Muscle of leg (tissue), 16 donors: ENCODE measurements at places on chromosomes 4 and X. TPM values are rescaled to one million over a fixed set of nuclear protein-coding genes. Genes with fewer than 3 reads are reported as not detected.

DNA sequence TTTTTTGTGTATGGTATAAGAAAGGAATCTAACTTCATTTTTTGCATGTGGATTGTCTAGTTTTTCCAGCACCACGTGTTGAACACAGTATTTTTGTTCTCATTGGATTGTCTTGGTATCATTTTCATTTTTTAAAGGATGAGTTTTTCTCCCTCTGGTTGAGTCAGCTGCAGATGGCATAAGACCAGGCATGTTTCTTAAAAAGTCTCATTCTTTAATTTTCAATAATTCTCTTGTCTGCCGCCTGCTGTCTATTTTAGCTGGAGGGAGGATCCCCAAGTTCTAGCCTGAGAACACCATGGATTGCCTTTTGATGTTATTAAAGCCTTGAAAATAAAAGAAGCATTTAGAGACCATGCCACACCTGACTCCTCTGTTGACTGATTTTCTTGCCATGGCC lies 263.8 kb downstream of the ARHGAP24 start:
- H3K36me3 ChIP-seq, result no peaks in the 10 kb centered on the region
- no peak overlapping the region for H3K27ac ChIP-seq
- DNase-seq, result no peak
- no peaks in the 10 kb centered on the region for H3K27me3 ChIP-seq
- H3K4me1 ChIP-seq, result peaks cover 2% of the 10 kb centered on the region
- no peak overlapping the region for H3K4me3 ChIP-seq

DNA sequence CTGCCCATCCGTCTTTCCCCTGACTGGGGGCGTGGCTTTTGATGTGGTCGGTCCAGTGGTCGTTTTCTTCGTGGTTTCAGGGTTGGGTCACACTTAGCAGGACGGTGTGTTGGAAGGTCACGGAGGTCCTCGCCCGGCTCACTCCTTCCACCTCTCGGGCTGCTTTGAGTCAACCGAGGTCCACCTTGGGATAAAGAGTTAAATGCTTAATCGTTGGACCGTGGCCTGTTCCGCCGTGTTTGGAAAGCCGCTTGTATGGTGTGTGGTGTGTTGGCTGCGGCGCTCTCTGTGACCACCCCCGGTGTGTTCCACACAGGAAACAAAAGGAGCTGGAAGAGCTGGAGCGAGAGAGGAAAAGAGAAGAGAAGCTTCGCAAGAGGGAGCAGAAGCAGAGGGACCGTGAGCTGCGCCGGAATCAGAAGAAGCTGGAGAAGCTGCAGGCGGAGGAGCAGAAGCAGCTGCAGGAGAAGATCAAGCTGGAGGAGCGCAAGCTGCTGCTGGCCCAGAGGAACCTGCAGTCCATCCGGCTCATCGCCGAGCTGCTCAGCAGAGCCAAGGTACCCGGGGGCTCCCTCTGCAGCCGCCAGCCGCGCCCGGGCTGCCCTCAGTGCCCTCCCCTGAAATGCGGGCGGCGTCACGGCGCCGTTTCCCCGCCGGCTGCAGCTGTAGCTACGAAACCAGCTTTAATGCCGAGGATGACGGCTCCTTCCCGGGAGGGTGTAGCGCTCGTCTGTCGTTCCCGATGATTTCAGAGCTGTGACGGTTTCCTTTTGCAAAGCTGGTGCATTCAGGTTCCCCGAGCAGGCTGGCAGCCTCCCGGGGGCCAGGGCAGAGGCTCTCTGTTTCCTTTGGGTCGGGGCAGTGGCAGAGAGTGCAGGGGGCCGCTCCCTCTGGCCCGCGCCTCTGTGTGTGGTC lies 7.7 kb downstream of the AKAP17A start:
- no peak for DNase-seq
- H3K27me3 ChIP-seq, result no peaks in the 10 kb centered on the region
- H3K36me3 ChIP-seq, result peaks cover 90% of the 10 kb centered on the region
- no peak overlapping the region for H3K27ac ChIP-seq
- no peaks in the 10 kb centered on the region for H3K4me1 ChIP-seq

DNA sequence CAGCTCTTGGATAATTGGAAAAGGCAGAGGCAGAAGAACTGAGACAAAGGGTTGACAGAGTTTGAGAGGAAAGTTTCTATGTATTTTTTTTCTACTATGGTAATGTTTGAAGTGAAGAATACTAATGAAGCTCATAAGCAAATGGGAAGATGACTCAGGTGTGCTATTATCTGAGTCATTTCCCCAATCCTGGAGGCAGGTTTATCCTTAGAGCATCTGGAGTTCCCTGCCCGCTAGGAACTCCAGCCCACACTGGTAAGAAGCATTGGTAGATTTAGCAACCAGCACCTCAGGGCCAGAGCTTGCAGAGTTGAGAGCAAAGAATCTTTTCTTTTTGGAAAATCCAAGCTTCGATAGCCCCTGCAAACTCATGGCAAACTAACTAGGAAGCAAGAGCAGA lies 55.2 kb downstream of the DOCK11 start:
- H3K4me3 ChIP-seq, result no peak overlapping the region
- DNase-seq, result no peak
- no peaks in the 10 kb centered on the region for H3K4me1 ChIP-seq
- peaks cover 10% of the 10 kb centered on the region for H3K27me3 ChIP-seq

- DNase-seq, result no peak
- no peaks in the 10 kb centered on the region for H3K36me3 ChIP-seq
- no peaks in the 10 kb centered on the region for H3K27me3 ChIP-seq
- no peak overlapping the region for H3K27ac ChIP-seq
- H3K4me3 ChIP-seq, result no peak overlapping the region
These were observed 227.8 kb upstream of the SPRY1 start for GRCh38 chr4:123168812-123169211.

GRCh38 chr4:169566021-169566818 lies 46.2 kb downstream of the NEK1 start:
- H3K27me3 ChIP-seq, result no peaks in the 10 kb centered on the region
- no peak overlapping the region for H3K27ac ChIP-seq
- no peak overlapping the region for H3K4me3 ChIP-seq
- H3K36me3 ChIP-seq, result no peaks in the 10 kb centered on the region

GRCh38 chr4:145619639-145619996 lies 433 bp downstream of the MMAA start:
- H3K36me3 ChIP-seq, result no peaks in the 10 kb centered on the region
- peak overlapping the region; percentile 99 for H3K27ac ChIP-seq
- H3K27me3 ChIP-seq, result no peaks in the 10 kb centered on the region
- peak; percentile 87 for DNase-seq

DNA sequence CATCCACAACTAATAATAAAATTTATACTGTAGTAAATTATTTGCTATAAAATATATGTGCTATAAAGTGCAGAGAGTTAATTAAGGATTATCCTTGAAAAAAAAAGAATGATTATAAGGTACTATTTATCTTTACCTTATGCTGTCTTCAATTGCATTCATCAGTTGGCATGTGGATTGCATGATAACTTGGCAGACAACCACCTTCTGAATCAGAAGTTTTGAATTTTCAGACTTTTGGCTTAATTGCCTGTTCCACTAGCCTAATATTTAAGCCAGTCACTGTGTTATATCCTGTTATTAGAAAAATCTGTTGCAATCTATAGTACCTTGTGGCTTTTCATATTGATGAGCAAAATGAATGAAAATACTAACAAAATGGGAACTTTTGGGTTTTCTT lies 1040.3 kb upstream of the PCDH10 start:
- H3K27ac ChIP-seq, result no peak overlapping the region
- no peak overlapping the region for H3K4me3 ChIP-seq
- no peaks in the 10 kb centered on the region for H3K27me3 ChIP-seq
- H3K36me3 ChIP-seq, result no peaks in the 10 kb centered on the region
- DNase-seq, result no peak

DNA sequence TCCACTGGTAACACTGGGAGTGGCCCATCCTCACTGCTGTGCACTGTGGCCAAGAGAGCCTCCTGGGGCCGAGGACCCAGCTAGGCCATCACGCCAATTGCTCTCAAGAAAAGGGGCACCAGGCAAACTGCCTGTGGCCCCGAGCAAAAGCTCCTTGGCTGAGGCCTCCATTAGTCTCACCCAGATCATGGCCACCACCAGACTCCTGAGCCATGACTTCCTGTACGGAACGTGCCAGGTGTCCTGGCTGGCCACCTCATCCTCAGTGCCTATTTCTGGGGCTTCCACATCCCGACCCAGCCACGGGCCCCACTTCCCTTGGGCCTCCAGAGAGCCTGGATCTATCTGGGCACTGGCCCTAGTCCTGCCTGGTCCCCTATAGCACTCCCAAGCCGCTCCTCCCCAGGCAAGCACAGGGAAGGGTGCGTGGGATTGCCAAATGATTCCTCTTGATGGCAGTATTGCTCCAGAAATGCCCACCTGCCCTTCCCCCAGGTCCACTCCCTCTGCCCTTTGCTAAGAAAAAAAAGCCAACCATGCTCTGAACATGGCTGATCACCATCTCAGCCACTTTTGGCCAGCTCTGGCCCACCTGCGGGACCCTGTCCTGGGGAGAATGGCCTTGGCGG lies 212.6 kb upstream of the AGTR2 start:
- no peaks in the 10 kb centered on the region for H3K4me1 ChIP-seq
- peaks cover 48% of the 10 kb centered on the region for H3K27me3 ChIP-seq
- H3K36me3 ChIP-seq, result no peaks in the 10 kb centered on the region
- no peak overlapping the region for H3K4me3 ChIP-seq
- H3K27ac ChIP-seq, result no peak overlapping the region
- no peak for DNase-seq

GRCh38 chr4:18722748-18723191 lies 701.2 kb upstream of the LCORL start:
- no peak overlapping the region for H3K4me3 ChIP-seq
- no peak for DNase-seq
- no peak overlapping the region for H3K27ac ChIP-seq
- H3K4me1 ChIP-seq, result no peaks in the 10 kb centered on the region
- no peaks in the 10 kb centered on the region for H3K27me3 ChIP-seq
- H3K36me3 ChIP-seq, result no peaks in the 10 kb centered on the region

GRCh38 chrX:54288277-54288676 lies 69.6 kb downstream of the WNK3 start:
- no peak overlapping the region for H3K27ac ChIP-seq
- H3K4me3 ChIP-seq, result no peak overlapping the region
- DNase-seq, result peak; percentile 65

Gene EPHA5
- total RNA-seq, result 0.66 TPM

Gene RAB9B
- 20.0 TPM for total RNA-seq

Gene EDA2R
- total RNA-seq, result 2.6 TPM

Gene LAMTOR3
- total RNA-seq, result 29.6 TPM

Gene FBXW7
- total RNA-seq, result 73.7 TPM

Gene CYSLTR1
- 11.1 TPM for total RNA-seq
